ENCODE measurements at places on chromosomes 6 and 20.

GRCh38 chr6:111263837-111264236, 176.5 kb downstream of the SLC16A10 start:
- no peak for DNase-seq

DNA sequence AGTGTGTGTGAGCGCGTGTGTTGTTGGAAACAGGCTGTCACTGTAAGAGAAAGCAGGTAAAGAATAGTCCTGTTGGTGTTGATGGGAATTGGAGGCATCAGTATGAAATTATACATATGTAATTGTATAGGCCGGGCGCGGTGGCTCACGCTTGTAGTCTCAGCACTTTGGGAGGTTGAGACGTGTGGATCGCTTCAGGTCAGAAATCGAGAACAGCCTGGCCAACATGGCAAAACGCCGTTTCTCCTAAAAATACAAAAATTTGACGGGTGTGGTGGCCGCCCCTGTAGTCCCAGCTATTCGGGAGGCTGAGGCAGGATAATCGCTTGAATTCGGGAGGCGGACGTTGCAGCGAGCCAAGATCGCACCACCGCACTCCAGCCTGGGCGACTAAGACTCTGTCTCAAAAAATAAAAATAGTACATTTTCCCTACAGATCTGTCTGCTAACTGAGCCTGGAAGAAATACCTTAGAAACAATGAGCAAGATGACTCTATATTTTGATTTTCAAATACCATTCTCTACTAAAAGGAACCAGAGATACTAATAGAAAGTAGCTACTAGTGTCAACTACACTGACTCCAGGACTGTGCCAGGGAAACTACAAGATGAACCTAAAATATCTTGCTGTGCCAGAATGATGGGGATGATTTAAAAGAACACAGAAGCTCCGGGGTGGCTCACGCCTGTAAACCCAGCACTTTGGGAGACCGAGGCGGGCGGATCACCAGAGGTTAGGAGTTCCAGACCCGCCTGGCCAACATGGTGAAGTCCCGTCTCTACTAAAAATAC, 110.8 kb downstream of the TRIM27 start:
- no peak for DNase-seq

DNA sequence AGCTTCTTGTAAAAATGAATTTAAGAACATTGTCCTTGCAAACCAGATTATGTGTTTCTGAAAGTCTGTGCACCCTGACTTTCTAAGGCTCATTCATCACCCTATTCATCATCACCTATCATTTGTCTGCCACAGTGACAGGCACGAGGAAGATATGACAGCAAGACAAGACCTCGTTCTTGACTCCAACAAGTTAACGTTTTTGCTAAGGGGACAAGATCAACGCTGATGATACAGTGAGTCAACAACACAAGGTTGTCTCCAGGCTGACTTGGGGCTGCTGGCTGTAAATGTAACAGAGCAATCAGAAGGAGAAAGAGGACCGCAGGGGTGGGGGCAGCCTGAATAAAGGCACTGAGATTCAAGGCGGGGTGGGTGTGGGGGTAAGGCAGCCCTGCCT, 94.2 kb downstream of the FOXC1 start:
- DNase-seq, result no peak

DNA sequence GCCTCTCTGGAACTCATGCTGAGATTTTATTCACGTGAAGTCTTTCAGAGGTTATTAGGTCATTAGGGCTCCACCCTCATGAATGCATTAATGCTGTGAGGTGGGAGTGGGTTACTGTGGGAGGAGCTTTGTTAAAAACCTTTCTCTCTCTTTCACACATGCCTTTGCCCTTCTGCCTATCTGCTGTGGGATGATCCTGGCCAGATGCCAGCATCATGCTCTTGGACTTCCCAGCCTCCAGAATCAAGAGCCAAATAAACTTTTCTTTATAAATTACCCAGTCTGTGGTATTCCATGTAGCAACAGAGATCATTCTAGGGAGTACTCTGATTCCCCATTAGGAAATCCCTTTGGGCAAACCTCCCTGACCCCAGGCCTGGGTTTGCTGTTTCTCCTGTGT, 129.9 kb upstream of the AGPAT4 start:
- DNase-seq, result no peak

DNA sequence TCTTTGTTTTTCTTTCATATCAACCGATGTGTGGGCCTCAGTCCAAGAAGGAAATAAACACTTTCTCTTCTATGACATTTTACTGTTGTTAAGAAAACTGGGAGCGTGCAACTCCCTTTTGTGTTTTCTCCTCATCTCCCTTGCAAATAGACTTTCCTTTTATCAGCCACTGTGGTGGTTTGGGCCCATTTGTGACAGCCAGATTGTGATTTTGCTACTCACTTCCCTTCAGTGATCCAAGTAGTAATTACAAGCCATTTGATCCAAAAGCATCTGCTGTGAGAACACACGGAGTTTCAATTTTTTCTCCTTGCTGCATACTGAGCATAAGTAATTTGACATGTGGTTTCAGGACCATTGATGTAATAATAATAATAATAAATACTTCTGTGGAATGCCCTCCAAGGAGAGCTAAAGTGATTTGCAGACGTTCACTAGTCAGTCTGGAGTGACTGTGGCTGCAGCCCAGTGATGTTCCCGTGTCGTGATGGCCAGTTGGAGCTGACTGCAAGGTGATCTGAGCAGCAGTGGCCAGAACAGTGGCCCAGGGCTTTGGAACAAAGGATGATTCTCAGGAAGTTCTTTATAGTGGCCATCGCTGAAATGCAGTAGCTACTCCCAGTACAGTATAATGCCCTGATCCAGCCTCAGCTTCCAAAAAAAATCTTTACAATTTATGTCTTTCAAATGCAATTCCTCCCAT, 91.9 kb upstream of the CLDN20 start:
- DNase-seq, result no peak

GRCh38 chr6:92593201-92593600, 826.2 kb downstream of the EPHA7 start:
- DNase-seq, result no peak

DNA sequence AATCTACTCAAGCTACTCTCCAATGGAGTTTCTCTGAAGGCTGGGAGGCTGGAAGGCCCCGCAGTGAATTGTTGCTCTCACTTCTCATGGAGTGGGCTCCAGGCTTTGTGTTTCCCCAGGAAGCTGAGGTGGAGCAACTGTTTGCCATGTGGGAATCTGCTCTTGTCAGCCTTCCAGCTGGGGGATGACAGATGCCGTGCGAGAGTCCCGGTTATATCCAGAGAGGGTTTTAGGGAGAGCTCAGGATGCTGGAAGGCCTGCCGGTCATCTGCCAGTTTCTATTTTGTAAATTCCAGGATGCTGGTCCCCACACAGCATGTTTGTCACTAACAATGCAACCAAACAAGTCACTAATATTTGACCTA, 98.2 kb upstream of the NAA20 start:
- DNase-seq, result no peak

Measured in GF-D8 (cell line).